ENCODE measurements at places on chromosomes 4 and X.

GRCh38 chr4:2696423-2696822 lies 59.7 kb downstream of the TNIP2 start:
- no peak for DNase-seq

GRCh38 chr4:185839194-185839712 lies 27.3 kb upstream of the SORBS2 start:
- DNase-seq: no peak

DNA sequence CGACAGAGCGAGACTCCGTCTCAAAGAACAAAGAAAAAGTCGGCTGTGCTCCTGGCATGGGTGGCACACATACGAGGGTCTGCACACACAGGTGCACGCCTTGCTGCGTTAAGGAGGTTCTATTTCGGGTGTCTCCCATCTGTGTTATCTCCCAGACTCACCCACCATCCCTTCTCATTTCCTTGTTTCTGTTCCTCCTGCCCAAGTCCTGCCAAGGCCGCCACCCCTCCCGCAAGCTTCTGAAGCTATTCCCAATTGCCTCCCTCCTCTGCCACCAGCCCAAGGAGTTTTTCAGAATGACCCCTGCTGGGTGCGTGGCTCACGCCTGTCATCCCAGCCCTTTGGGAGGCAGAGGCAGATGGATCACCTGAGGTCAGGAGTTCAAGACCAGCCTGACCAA lies 6.0 kb upstream of the IL3RA start:
- DNase-seq: no peak

DNA sequence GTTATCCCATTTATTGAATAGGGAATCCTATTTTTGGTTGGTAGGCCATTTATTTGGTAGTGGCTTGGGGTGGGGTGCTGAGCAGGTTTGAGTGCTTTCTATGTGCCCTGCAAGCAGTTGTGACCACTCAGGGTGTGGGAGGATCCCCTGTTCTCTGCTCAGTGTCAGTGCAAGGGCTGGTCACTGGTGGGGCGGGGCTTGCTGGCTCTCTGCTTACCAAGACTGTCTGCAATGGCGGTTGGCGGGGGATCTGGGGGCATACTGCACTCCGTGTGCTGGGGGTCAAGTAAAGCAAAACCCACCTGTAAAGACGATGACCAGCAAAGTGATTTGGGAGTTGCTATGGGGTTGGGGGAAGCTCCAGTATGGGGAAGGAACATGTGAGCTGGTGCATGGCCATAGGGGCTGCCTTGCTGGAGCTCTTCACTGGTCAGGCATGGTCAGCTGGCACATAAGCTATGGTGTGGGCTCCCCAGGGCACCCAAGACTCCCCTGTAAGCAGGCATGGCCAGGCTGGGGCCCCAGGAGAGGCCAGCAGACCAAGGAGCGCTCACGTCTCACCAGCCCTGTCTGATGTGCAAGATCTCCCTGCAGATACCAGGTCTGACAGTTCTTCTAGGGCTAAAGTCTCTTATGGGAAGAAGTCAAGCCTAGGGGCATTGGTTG lies 83.0 kb upstream of the GRXCR1 start:
- DNase-seq: no peak

GRCh38 chrX:56762707-56763555 lies 33.9 kb downstream of the NBDY start:
- no peak for DNase-seq

DNA sequence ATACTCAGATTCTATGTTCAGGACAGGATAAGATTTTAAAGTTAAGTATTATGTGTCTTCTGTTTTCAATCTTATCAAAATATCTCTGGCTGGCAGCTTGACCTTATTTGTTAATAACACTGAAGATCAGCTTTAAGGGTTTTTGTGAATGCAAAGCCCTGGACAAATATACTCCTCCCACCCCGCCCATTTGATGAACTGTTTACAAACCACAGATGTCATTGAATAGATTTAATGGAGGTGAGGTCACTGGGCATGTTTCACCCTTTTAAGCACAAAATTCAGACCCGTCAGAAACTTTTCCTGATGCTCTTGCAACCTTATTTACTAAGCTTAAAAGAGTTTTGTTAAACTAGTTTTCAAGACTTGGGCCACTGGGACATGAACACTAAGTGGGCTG lies 10.1 kb upstream of the CXCL8 start:
- DNase-seq: no peak

DNA sequence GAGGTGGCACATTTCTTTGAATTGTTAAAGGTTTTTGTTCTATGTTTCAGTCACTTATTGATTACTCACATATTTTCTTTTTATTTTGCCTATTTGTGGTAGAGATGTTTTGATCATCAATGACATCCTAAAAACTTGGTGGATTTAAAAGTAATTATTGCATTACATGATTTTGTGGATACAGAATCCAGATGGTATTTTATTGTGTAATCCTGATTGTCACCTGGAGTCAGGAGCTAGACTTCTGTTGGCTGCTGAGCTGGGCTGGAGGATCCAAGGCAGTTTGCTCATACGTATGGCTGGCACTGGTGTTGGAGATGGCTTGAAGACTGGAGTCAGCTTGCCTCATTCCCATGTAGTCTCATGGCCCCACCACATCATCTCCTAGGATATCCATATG lies 1009.6 kb upstream of the PCDH7 start:
- no peak for DNase-seq

GRCh38 chrX:118189000-118189399 lies 72.4 kb upstream of the KLHL13 start:
- DNase-seq: no peak

DNA sequence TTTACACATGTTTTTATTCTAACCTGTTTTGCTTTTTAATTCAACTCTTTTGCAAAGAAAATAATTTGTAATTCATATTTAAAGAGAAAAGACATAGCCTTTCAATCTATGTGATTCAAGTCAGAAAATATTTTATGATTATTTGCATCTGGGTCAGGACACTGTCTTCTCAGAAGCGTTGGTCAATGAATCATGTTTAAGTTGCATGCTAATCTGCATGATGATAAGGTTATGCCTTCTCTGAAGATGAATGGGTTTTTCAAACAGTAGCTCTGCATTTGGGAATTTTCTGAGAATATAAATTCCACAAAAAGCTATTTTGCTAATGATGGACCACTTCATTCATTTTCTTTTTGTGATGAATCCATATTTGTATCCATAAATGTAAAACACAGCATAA lies 282.5 kb downstream of the TMA16 start:
- DNase-seq: no peak

DNA sequence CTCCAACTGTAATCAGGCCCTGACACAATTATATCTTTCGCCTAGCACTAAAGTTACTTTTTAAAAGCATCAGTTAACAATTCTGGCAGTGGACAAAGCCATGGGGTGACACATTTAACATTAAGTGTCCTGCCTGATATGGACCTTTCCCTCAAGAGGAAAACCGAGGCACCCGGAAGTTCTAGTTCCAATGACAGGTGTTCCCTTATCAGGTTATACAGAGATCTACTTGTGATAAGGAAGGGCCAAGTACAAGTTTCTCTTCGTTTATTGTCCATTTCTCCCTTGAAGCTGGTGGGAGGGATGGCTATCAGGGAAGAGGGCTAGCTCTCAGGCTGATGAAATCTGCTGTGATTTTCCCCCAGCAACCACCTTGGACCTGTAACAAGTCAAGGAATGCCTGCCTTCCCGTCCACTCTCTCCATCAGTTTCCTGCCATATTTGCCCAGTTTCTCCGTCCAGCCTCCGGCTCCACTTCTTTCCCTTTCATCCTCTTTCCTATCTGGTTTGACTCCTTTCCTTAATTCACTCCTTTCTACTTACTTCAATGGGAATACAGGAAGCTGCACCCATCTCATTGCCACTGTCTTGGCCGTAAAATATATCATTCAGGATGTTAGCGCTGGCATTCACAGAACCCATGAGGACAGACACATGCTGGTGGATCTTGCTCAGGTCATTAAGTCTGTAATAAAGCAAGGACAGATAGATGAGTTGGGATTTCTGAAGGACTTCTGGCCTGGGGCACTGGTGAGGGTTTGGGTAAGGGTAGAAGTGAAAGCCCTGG lies 95.0 kb downstream of the DGKK start:
- no peak for DNase-seq

- no peak for DNase-seq
These were observed 85.0 kb downstream of the HPGD start for GRCh38 chr4:174437324-174437723.

- DNase-seq: no peak
These were observed 321.6 kb downstream of the ARHGAP10 start for GRCh38 chr4:148053298-148054003.

- no peak for DNase-seq
These were observed 2.7 kb upstream of the MXD4 start for GRCh38 chr4:2264481-2265041.

DNA sequence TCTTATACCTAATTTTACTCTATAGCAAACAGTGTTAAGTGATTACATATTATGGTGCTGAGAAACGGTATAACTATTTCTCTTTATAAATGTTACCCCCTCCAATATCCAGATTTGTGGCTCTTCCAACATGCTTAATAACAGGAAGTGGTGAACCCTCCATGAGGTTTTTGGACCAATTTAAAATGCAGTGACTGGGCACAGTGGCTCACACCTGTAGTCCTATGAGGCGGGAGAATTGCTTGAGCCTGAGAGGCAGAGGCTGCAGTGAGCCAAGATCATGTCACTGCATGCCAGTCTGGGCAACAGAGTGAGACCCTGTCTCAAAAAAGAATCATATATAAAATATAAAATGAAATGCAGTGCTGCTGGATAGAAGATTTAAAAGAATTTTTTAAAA lies 137.3 kb downstream of the MGST2 start:
- no peak for DNase-seq

GRCh38 chr4:152554742-152555141 lies 18.9 kb upstream of the FBXW7 start:
- DNase-seq: no peak

DNA sequence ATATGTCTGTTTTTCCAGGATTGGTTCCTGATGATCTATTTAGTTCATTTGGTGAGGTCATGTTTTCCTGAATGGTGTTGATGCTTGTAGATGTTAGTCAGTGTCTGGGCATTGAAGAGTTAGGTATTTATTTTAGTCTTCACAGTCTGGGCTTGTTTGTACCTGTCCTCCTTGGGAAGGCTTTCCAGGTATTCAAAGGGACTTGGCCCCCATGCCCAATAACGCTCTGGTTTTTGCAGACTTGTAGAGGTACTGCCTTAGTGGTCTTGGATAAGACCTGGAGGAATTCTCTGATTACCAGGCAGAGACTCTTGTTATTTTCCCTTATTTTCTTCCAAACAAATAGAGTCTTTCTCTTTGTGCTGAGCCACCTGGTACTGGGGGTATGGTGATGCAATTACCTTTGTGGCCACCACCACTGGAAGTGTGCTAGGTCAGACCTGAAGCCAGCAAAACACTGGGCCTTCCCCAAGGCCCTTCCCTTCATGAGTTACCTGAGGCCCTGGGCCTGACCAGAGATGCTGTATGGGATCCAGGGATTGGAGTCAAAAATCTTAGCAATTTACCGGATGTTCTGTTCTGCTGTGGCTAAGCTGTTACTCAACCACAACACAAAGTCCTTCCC lies 63.3 kb upstream of the RXFP1 start:
- no peak for DNase-seq

DNA sequence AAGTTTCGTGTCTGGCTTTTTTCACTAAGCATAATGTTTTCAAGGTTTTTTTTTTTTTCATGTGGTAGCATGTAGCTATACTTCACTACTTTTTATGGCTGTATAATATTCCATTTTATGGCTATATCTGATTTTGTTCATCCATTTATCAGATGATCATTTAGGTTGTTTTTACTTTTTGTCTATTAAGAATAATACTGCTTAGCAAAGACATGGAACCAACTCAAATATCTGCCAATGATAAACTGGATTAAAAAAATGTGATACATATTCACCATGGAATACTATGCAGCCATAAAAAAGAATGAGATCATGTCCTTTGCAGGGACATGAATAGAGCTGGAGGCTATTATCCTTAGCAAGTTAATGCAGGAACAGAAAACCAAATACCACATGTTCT lies 32.7 kb upstream of the ZNF280C start:
- DNase-seq: no peak

DNA sequence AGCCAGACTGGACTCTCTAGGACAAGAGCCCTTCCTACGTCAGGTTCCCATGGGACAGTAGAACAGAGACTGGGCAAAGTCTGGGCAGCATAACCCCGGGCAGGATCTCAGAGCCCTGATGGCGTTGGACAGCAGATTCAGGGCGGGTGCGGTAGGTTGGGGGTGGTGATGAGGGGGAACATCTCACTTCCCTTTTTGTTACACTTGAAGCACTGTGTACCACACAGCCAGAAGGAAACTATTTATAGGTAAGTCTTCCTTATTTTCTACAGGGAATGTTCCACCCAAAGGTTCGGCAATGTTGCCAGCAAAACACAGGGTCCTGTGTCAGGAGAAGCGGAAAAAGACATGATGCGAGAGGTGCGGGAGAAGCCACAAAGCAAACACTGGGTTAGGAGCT lies 54.3 kb downstream of the TSC22D3 start:
- DNase-seq: no peak

DNA sequence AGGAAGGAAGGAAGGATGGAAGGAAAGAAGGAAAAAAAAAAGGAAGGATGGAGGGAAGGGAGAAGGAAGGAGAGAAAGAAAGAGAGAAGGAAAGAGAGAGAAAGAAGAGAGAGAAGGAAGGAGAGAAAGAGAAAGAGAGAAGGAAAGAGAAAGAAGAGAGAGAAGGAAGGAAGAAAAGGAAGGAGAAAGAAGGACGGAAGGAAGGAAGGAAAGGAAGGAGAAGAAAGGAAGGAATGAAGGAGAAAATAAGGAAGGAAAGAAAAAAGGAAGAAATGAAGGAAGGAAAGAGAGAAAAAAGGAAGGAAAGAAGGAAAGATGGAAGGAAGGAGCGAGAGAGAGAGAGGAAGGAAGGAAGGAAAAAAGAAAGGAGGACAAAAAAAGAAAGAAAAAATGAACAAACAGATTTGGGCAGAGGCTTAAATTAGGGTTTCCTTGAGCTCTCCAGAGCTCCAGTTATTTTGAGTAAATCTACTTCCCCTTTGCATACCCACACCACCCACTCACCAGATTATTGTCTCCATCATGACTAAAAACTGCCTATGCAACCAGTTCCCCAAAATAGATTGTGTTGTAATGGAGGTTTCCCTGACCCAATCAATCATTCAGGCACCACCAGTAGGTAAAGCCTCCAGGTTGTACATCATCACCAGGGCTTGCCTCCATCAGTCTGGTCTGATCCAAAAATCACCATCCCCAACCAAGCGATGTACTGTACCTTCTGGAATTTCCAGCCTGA lies 1722.9 kb upstream of the PCDH10 start:
- no peak for DNase-seq

DNA sequence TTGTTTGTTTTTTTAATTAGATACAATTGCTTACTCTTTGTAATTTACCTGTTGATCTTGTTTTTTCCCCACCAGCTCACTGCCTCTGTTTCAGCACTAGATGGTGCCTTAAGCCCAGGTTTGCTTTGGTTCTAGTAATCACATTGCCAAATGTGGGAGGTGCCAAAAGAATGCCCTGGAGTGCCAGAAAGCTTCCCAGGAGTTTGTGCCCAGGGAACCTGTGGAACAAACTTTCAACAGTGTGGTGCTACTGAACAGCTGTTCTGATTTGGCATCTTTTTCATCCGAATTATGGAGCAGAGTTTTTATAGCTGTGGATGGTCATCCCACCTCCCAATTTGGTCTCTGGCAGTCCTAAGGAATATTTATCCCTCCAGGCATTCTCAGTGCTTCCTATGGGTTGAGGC lies 1000.7 kb downstream of the STIM2 start:
- peak; percentile 67 for DNase-seq

- no peak for DNase-seq
These were observed 353.0 kb downstream of the IDS start for GRCh38 chrX:149151805-149152757.

- DNase-seq: no peak
These were observed 230.3 kb downstream of the APBB2 start for GRCh38 chr4:40984051-40984450.

All from NCI-H2081 treated with DMSO at 0.1 percent for 48 hours (cell line).